ENCODE measurements at places on chromosomes 2 and 18. TPM values are rescaled to one million over a fixed set of nuclear protein-coding genes. Genes with fewer than 3 reads are reported as not detected.
A peak's percentile ranks its signal among the peaks of the same experiment; 100 is the strongest.

The KCNG2 gene
- total RNA-seq: not detected

The GALNT3 gene
- total RNA-seq: 0.11 TPM

The ASAP2 gene
- 13.2 TPM for total RNA-seq

The EFR3B gene
- 10.8 TPM for total RNA-seq

The SCN3A gene
- total RNA-seq: 2.6 TPM

The SCYGR3 gene
- not detected for total RNA-seq

The GPR75 gene
- 2.5 TPM for total RNA-seq

The CFAP53 gene
- total RNA-seq: not detected

GRCh38 chr2:68837861-68838341 lies 33.3 kb downstream of the BMP10 start:
- H3K27me3 ChIP-seq: no peaks in the 10 kb centered on the region
- no peaks in the 10 kb centered on the region for H3K36me3 ChIP-seq
- no peak overlapping the region for H3K27ac ChIP-seq
- H3K4me3 ChIP-seq: no peak overlapping the region

DNA sequence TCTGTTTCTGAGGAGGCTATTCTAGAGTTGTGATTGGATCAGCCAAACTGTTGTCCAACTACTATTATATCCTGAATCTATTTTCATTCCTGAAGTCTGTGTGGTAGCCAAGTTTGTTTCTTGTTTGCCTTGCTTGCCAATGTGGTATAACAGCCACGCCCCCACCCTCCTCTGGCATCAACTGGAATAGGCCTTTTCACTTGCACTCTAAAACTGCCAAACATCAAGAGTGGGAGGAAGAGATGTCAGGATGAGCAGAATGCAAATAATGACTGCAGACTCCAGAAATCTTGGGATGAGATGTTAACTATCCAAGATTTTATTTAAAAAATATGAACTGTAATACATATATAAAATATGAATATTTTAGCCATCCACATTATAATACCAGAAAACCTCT lies 246.1 kb downstream of the NRXN1 start:
- DNase-seq: no peak
- no peaks in the 10 kb centered on the region for H3K4me1 ChIP-seq
- no peak overlapping the region for H3K4me3 ChIP-seq
- no peaks in the 10 kb centered on the region for H3K36me3 ChIP-seq
- H3K27ac ChIP-seq: no peak overlapping the region
- H3K27me3 ChIP-seq: no peaks in the 10 kb centered on the region

DNA sequence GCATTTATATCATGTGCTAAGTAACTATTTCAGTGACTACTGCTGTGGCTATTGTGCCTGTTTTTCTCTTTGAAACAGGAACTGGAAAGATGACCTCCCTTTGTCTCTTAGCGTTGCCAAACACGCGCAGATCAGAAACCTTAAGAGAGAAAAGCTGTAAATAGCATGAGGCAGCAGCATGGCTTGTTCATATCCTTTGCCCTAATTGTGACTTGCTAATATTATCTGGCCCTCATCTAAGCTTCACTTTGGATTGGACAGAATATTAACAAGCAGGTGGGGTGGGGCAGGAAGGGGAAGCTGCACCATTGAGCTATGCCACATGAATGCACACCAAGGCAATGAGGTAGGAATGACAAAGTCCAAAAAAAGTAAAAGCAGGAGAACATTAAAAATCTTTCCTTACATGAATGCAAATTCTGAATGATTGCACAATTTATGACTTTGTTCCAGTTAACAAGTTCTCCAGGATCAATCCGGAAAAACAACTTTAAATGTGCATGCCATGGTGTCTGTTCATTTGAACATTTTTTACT lies 128.4 kb downstream of the IRS1 start:
- H3K27me3 ChIP-seq: no peaks in the 10 kb centered on the region
- no peaks in the 10 kb centered on the region for H3K4me1 ChIP-seq
- no peaks in the 10 kb centered on the region for H3K36me3 ChIP-seq
- no peak overlapping the region for H3K4me3 ChIP-seq
- peak overlapping the region; percentile 53 for H3K27ac ChIP-seq
- DNase-seq: no peak

GRCh38 chr18:61753373-61753772 lies 139.4 kb downstream of the RNF152 start:
- no peak overlapping the region for H3K27ac ChIP-seq
- H3K36me3 ChIP-seq: no peaks in the 10 kb centered on the region
- H3K4me3 ChIP-seq: no peak overlapping the region
- H3K27me3 ChIP-seq: no peaks in the 10 kb centered on the region
- H3K4me1 ChIP-seq: peaks cover 21% of the 10 kb centered on the region

DNA sequence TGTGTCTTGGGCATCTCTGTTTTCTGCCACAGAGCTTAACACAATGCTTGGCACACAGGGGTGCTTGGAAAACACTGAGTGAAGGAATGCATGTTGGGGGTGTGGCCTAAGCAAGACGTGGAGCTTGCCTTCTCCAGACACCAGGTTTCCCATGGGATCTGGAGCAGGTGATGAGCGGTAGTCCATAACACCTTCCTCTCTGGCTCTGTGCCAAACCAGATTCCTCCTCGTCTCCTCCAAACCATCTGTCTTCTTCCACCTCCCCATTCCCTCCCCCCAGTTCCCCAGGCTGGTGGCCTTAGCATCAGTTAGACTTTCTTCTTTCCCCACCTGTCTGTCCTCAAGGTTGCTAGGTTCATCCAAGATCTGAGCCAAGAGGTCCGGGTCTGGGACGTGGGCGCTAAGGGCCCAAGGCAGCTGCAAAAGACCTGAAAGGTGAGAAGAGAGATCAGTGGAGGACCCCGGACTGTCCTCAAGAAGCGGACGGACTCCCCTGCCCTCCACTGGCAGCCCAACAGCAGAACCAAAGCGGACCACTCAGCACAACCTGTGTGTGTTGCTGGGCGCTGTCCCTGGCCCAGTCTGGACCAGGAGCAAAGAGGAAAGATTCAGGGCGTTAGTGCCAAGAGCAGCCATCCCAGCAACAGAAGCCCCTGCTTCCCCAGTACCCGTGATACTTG lies 1.2 kb upstream of the ITM2C start:
- no peak overlapping the region for H3K4me3 ChIP-seq
- no peaks in the 10 kb centered on the region for H3K36me3 ChIP-seq
- H3K4me1 ChIP-seq: no peaks in the 10 kb centered on the region

DNA sequence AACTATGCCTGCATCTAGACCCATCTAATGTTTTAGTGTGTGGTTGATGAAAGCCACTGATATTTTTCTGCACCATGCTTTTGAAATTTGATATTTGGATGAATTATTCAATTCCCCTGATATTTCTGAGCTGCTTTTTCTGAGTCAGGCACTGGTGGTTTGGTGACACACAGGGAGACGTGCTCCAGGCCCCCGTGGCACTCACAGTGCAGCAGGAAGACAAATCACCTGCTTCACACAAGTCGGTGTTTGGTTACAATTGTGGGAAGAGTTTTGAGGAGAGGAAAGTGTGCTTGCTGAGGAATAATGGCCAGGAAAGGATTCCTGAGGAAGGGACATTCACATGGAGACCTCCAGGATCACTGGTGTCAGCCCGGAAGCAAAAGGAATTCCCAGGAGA lies 179.7 kb downstream of the ACKR3 start:
- H3K4me1 ChIP-seq: peaks cover 14% of the 10 kb centered on the region
- no peaks in the 10 kb centered on the region for H3K36me3 ChIP-seq
- H3K4me3 ChIP-seq: no peak overlapping the region
- DNase-seq: no peak
- no peak overlapping the region for H3K27ac ChIP-seq

DNA sequence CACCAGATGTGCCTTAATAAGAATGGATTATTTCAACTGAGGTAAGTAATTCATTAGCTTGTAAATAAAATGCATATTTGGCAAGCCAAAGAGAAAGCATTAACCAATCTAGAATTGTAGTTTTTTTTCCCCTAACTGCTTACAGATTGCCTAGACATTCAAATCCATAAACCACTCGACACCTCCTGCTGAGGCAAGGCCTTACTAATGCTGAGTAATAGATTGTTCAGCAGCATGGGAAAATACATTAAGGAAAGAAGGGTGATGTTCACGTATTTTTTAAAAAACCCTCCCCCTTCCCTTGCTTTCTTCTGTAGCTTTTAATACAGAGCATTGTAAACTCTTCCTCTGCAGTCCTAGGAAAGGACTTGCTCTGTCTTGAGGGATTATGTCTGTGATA lies 17.0 kb upstream of the LINC00305 start:
- no peak overlapping the region for H3K4me3 ChIP-seq
- no peaks in the 10 kb centered on the region for H3K36me3 ChIP-seq
- H3K4me1 ChIP-seq: no peaks in the 10 kb centered on the region
- no peak for DNase-seq
